Stimulated activated CD8-positive, alpha-beta memory T cell treated with anti-CD3 and anti-CD28 coated beads, Interleukin-7, amount 100 ng/mL, for 1 hour (primary cell): ENCODE measurements at places on chromosomes 2 and 18.

DNA sequence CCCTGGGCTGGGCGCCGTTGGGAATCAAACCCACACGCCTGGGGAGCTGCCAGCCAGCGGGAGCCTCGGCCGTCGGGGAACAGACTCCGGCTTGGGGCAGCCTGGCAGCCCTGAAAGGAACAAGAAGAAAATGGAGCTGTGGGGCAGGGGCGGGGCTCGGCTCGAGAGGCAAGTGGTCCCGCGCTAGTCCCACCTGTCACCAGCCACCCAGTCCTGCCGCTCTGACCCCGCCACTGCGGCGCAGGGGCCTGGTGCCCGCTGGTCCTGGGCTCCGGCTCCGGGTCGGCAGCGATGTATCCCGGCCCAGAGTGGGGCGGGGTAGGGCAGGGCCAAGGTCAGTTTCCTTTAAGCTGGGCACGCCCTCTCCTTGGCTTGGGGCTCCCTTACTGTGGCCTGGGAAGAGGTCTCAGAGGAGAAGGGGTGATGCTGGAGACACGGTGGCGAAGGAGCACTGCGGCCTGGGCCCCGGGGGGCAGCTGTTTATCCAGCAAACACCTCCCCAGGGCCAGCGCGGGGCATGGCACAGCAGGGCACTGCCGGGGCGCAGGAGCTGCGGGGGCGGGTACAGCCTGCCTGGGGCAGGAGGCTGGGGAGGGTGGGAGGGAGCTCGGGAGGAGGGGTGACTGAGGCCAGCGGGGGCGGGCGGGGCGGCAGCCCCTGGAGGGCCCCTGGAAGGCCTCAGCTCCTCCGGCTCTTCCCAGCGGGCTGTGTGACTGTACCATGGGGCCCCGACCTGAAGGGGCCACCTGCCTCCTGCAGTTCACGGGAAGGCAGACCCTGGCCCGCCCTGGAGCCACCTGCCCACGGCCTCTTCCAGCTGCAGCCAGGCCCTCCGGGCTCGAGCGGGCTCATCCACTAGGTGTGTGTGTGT is 15.6 kb downstream of the ODC1 start:
- no peak for DNase-seq

GRCh38 chr2:237904831-237905599 is 45.6 kb downstream of the RAMP1 start:
- DNase-seq = no peak

DNA sequence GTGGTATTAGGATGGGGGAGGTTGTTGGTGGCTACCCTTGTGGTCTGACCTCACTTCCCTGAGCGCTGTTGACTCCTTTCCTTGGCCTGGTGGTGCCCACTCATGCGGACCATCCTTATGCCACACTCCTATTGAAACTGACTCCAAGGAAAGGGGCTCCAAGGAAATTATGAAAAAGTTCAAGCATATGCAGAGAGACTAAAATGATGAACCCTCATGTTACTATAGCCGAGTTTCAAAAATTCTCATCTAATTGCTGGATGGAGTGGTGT is 96.2 kb upstream of the STPG4 start:
- DNase-seq = no peak

- no peak for DNase-seq
Measured at GRCh38 chr2:89829828-89830227, 1138.4 kb downstream of the RPIA start.

GRCh38 chr2:121076885-121077549 is 208.0 kb downstream of the TFCP2L1 start:
- DNase-seq = peak; percentile 35

GRCh38 chr18:35073186-35074105 is 32.2 kb downstream of the MAPRE2 start:
- no peak for DNase-seq
